Ascending aorta (tissue), 2 donors: ENCODE measurements at places on chromosomes 2 and 18.

DNA sequence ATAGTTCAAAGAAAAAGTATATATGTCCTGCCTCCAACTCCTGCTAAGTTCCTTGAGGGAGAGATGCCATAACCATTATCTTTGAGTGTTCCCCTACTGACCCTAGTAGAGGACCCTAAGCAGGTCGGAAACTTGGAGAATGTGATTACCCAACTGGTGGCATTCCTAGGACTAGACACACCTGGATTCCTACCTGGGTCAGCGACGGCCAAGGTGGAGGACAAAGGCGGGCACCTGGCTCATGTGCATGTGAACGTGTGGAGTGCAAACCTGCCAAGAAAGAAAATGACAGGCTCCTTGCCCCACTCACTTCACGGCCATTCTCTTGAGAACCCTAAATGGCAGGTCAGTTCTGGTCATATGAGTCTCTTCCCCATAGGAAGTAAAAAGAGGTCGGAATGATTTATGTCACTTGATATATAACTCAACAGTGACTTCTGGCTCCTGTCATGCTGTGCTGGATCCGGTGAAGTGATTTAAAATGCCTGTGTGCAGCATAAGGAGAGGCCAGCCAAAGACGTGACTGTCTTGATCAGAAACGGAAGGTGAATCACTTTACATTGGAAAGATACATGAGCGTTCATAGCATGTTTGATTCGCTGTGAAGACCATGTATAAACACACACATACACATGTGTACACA lies 371.6 kb downstream of the EIPR1 start:
- H3K4me1 ChIP-seq, result no peaks in the 10 kb centered on the region
- no peaks in the 10 kb centered on the region for H3K27me3 ChIP-seq
- no peak overlapping the region for H3K27ac ChIP-seq
- H3K36me3 ChIP-seq, result no peaks in the 10 kb centered on the region

- H3K4me1 ChIP-seq, result no peaks in the 10 kb centered on the region
- H3K27ac ChIP-seq, result no peak overlapping the region
- H3K36me3 ChIP-seq, result no peaks in the 10 kb centered on the region
Observed at GRCh38 chr2:116669782-116670181, 1144.7 kb upstream of the DDX18 start.

GRCh38 chr2:121219866-121220265 lies 65.1 kb downstream of the TFCP2L1 start:
- no peaks in the 10 kb centered on the region for H3K27me3 ChIP-seq
- DNase-seq, result no peak
- H3K4me1 ChIP-seq, result no peaks in the 10 kb centered on the region
- no peaks in the 10 kb centered on the region for H3K36me3 ChIP-seq

- no peaks in the 10 kb centered on the region for H3K4me1 ChIP-seq
- H3K4me3 ChIP-seq, result no peak overlapping the region
- no peaks in the 10 kb centered on the region for H3K27me3 ChIP-seq
- DNase-seq, result no peak
Observed at GRCh38 chr2:189129971-189130370, 49.6 kb downstream of the COL5A2 start.

DNA sequence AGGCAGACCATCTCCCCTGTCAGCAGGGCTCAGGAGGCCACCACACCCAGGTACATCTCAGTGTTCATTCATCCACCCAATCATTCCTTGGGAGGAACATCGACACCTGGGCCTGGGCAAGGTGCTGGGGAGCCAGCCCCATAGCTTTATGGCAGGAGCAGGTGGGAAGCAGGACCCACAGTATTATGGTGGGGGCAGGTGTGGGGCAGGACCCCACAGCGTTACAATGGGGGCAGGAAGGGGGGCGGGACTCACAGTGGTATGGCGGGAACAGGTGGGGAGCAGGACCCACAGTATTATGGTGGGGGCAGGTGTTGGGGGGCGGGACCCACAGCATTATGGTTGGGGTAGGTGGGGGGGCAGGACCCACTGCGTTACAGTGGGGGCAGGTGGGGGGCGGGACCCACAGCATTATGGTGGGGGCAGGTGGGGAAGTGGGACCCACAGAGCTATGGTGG lies 128.9 kb upstream of the HS6ST1 start:
- H3K27me3 ChIP-seq, result no peaks in the 10 kb centered on the region
- H3K4me3 ChIP-seq, result no peak overlapping the region
- no peaks in the 10 kb centered on the region for H3K4me1 ChIP-seq
- no peak overlapping the region for H3K27ac ChIP-seq

DNA sequence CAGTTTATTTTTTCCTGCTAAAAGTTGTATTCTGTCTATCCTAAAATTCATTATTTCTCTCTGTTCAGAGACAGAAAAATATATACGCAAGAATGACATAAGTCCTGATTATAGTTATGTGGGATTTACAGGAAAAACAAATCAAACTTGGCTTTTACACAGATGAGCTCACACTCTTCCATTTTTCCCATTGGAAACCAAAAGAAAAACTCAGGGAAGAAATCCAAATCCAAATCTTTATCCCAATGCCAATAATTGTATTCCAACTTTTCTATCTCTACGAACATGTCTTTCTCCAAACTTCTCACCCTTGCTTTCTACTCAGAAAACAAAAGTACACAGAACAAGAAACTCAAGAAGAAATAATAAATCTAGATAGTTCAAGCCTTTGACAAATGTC lies 249.1 kb upstream of the TMEFF2 start:
- H3K4me1 ChIP-seq, result no peaks in the 10 kb centered on the region
- no peaks in the 10 kb centered on the region for H3K36me3 ChIP-seq
- no peak overlapping the region for H3K4me3 ChIP-seq
- H3K27me3 ChIP-seq, result no peaks in the 10 kb centered on the region
- no peak overlapping the region for H3K27ac ChIP-seq

GRCh38 chr2:65751408-65751807 lies 319.0 kb upstream of the SPRED2 start:
- no peaks in the 10 kb centered on the region for H3K4me1 ChIP-seq
- DNase-seq, result no peak
- no peak overlapping the region for H3K4me3 ChIP-seq
- no peaks in the 10 kb centered on the region for H3K36me3 ChIP-seq
- no peaks in the 10 kb centered on the region for H3K27me3 ChIP-seq

DNA sequence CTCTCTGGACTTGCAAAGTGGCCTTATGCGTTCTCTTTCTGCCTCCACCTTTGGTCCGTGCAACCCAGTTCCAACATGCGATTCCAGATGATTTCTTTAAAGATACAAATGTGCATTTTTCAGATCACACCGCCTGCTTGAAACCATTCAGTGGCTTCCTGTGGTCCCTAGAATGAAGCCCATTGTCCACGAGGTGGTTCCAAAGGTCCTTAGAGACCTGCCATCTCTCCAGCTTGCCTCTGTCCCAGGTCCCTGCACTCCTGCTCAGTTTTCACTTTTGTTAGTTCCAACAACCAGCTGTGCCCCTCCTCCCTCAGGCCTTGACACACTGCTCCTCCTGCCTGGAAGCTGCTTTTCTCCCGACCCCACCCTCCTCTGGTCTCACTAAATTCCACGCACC lies 3.6 kb upstream of the INO80C start:
- no peak overlapping the region for H3K27ac ChIP-seq
- H3K27me3 ChIP-seq, result no peaks in the 10 kb centered on the region
